HT1080 (cell line): ENCODE measurements at places on chromosomes 5 and 9. TPM values are rescaled to one million over a fixed set of nuclear protein-coding genes. Genes with fewer than 3 reads are reported as not detected.

Gene PCDHA1
- total RNA-seq, result 0.03 and 0.23 TPM in 2 replicates

Gene THG1L
- total RNA-seq, result 22.6 and 33.9 TPM in 2 replicates

Gene ZFR
- 76.9 and 83.1 TPM in 2 replicates for total RNA-seq

Gene FAM78A
- total RNA-seq, result 1.3 and 2.4 TPM in 2 replicates

Gene PLAA
- 34.3 and 54.6 TPM in 2 replicates for total RNA-seq

Gene SH3GL2
- total RNA-seq, result not detected in 2 replicates

Gene BNC2
- total RNA-seq, result 7.4 and 13.5 TPM in 2 replicates

Gene SNCAIP
- 3.6 and 6.5 TPM in 2 replicates for total RNA-seq

Gene DDX46
- total RNA-seq, result 40.3 and 47.3 TPM in 2 replicates

DNA sequence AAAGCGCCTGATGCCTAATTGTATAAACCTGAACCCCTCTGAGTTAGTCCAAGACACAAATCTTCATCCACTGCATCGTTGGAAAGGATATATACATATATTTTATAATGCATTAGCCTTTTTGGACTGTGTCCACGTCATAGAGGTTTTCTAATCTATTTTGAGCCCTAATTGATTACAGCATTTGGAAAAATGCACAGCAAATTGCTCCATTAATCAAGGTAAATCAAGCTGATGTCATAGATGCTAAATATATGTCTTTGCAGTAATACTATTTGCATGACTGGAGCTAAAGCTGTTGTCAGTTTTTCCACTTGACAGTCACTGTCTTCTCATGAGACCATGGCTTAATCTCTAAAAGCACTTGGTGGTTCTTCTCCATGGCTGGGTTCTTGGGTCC lies 483.5 kb upstream of the TNC start:
- no peak for DNase-seq

GRCh38 chr5:55991768-55992486 lies 2.8 kb downstream of the IL6ST start:
- DNase-seq, result peak; percentile 11

GRCh38 chr5:109455598-109456096 lies 45.9 kb upstream of the PJA2 start:
- DNase-seq, result peak; percentile 100

DNA sequence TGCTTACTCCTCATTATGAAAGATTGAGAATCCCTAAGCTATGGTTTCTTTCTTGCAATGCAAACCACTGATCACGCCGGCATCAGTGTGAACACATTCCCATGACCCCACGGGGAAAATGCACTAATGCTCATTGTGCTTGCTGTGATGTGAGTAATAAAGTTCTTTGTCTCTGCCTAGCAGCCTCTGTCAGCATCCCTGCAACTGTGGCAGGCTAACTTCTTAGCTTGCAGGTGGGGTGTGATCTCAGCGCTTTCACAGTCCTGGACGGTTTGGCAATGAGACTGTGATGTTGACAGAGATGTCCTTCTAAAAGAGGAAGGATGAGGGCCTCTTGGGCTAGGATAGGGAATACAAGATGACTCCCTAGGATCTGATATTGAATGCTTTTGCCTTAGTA lies 1218.7 kb downstream of the EFNA5 start:
- DNase-seq, result no peak

- no peak for DNase-seq
These were observed 32.6 kb upstream of the LHX2 start for GRCh38 chr9:123978981-123979380.

GRCh38 chr5:37792975-37793631 lies 46.7 kb downstream of the GDNF start:
- DNase-seq, result peak; percentile 84

- peak; percentile 34 for DNase-seq
These were observed 17.0 kb upstream of the IPPK start for GRCh38 chr9:92686954-92687353.

DNA sequence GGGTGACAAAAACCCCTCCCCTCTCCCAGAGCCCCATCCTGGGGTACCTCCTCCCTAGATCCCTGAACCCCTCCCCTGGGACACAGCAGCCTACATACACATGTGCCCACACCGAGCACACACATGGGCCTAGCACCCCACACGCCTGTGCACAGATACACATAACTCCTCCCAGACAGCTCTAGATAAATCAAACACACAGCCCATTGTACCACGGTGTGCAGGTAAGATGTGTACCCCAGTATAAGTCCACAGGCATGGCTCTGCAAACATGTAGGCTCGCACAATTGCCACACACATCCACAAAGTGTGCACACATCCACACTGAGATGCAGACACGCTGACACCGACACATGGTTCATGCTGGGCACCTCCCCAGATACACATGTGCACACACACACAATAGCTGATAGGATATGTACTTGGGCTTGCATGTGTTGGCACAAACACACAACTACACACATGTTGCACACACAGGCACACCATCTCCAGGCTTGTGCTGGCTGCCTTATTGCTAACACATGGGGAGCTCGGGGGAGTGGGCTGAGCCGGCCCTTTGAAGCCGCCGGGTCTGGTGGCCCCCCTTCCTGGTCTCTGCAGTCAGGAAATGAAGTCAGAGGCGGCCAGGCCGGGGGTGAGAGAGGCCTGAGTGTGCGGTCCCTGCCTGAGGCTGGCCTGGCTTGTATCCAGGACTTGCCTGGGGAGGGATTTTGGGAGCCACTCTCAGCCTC lies 30.2 kb downstream of the GOLGA2 start:
- DNase-seq, result peak; percentile 77

DNA sequence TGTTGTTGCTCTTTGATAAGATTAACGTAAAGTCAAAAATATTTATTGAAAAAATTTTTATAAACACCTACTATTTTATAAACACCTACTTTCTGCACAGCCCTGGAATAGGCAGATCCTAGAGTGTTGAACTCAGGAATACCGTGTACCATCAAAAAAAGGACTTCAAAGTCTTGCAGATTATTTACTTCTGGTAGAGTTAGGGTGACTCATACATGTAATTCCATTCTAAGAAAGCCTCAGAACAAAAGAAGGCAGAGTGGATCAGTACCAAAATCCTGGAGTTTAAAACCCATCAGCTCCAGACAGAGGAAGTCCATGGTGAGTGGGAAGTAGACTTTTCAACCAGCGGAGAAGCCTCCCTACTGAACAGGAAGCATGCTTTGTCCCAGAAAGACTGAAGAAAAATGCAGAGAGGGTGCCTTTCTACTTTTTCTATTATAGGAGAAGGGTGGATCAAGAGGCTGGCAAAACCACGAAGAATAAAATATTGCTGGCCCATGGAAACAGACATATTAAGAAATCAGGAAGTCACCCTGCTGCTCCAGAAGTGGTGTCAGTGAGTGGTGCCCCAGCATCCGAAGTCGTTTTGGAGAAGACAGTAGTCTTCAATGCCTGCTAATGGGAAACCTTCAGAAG lies 45.1 kb upstream of the DAB2 start:
- peak; percentile 3 for DNase-seq

DNA sequence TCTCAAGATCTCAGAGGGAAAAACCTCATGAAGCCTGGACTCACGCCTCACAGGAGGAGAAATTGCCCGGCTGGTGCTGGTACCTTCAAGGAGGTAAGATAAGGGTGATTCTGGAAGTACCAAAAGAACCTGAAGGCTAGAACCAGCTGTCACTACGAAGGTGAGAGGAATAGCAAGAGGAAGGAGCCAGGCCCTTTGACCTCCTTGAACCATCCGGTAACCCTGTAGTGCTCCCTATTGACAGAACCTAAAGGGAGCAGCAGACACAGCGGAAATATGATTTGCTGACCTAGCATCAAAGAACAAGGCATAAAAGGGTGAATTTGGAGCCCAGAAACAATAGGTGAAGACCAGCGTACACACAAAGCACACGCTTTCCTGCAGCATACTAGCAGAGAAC lies 92.2 kb downstream of the DOCK8 start:
- DNase-seq, result peak; percentile 6

DNA sequence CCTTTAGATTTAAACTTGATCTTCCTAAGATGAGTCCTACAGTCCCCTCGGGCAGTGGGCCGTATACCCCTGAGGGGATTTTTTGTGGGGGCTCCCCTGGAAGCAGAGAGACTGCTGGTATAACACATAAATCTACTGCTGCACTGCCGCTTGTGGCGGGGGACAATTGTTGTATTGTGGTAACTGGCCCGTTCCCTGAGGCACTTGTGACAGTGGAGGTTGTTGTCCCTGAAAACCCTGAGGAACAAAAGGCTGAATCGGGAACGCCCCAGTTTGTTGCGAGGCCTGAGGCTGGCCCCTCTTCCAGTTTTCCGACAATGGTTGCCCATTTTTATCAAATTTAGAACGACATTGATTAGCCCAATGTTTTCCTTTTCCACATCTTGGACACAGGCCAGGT lies 4.7 kb upstream of the TMEM141 start:
- no peak for DNase-seq

- DNase-seq, result no peak
These were observed 40.6 kb downstream of the FAM174A start for GRCh38 chr5:100575815-100576214.

- no peak for DNase-seq
These were observed 220.0 kb downstream of the PBX3 start for GRCh38 chr9:125966959-125967711.

DNA sequence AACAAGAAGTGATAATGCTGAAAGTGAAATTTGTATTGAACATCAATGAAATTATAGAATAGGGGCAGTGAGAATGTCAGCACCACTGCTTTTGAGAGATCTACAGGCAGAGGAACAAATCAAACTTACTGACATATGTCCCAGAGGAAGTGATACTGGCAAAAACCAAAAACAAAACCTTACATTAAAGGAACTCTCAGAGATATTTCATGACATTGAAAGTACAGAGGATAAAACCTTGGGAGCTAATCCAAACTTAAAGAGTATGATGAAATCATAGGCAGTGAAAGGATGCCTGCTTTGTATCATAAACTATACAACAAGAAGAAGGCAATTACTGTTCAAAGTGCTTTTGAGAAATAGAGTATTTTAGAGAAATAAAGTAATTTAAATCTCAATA lies 90.4 kb upstream of the SV2C start:
- no peak for DNase-seq

- no peak for DNase-seq
These were observed 38.0 kb upstream of the SLC44A1 start for GRCh38 chr9:105206496-105206820.

GRCh38 chr5:77180167-77181081 lies 30.1 kb upstream of the PDE8B start:
- no peak for DNase-seq

GRCh38 chr5:166719991-166720390 lies 1571.5 kb upstream of the WWC1 start:
- DNase-seq, result peak; percentile 57

GRCh38 chr9:114845373-114845772 lies 39.5 kb upstream of the TNFSF15 start:
- no peak for DNase-seq
